SK-N-MC (cell line): ENCODE measurements at places on chromosomes 2 and 18.

DNA sequence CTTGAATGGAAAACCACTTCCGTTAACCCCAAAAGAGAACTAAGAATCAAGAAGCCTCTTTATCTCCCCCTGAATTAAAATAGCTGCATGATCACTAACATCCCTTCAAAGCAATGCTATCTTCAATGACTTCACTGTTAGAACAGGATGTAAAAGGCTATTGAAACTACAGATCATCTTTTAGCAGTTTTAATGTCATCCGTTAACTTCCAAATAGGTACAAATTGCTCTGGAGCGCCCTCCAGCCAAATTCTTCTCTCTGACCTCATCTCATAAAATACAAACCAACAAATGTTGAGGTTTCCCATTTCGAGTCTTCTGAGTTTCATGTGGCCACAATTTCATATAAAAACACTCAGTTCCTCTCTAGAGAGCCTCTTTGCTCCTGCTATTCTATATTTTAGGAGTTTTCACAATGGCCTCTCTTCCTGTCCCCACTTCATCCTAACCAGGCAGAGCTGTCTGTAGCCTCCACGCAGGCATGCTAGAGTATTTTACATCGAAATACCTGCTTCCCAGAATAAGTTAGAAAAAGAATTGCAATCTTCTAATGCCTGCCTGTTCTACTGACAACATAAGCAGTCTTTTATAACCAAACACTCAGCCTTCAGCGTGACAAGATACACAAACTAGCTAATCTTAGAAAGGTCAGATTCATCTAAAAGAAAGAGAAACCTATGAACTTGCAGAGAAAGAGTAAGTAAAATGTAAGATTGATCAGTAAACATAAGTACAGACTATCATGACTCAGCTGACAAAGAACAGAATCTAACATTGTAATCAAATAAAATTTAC, 37.9 kb downstream of the B4GALT6 start:
- no peak for DNase-seq

DNA sequence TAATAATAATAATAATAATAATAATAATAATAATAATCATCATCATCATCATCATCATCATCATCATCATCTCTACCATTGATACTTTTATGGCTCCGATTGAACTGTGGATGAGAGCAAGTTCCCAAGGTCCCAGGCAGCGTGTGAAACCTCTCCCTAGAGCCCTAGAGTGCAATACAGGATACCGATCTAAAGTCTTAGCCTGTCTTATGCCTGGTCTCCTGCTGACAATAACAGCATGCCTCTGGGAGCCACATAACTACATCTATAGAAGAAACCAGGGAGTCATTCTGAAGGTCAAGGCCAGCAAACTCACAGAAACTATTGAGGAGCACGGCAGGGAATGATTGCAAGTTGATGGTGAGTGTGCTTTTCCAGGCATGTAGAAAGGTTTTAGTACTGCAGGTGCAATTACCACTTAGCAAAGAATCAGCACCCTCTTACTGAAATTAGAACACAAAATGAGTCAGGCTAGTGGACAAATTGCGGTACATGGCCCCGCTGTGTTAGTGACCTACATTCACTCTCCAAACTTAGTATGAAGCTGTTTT, 457.2 kb upstream of the CDH20 start:
- no peak for DNase-seq

GRCh38 chr2:25651782-25652455, 21.5 kb downstream of the DTNB start:
- no peak for DNase-seq

DNA sequence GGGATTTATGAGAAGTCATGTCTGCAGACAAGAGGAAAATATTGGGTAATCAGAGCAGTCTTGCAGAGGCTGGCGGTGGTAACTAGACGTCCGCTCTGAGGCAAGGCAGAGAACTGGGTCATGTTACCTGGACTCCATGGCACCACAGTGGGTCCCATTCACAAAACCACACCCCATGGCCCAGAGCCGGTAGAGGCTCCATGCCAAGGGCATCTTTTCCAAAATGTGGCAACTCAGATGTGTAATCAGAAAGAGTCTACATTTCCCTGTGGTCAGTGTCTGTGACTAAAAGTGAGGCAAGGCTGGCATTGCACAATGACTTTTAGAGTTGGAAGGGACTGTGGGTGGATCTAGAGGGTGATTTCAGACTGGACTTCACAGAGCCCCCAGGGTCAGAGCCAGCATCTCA, 113.1 kb downstream of the MREG start:
- DNase-seq = no peak

- no peak for DNase-seq
Observed at GRCh38 chr2:140747665-140748064, 1383.2 kb downstream of the LRP1B start.

DNA sequence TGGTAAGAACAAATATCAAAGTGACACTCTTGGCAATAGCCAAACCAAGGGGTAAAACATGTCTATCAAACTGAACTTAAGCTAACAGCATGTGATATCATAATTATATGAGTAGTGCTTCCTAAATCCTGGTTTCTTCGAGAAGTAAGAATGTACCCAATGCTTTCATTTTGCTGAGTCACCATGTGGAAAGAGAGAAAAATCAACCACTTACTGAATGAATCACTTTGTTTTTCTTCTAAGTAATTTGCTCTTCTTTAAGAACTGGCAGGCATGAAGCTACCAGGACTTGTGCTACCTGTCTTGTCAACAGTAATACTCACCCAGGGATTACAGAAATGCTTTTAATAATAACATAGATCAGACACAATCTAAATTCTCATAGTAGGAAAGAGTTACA, 19.0 kb upstream of the DUSP19 start:
- DNase-seq = no peak

GRCh38 chr2:109513749-109514588, 99.8 kb downstream of the SEPTIN10 start:
- no peak for DNase-seq

DNA sequence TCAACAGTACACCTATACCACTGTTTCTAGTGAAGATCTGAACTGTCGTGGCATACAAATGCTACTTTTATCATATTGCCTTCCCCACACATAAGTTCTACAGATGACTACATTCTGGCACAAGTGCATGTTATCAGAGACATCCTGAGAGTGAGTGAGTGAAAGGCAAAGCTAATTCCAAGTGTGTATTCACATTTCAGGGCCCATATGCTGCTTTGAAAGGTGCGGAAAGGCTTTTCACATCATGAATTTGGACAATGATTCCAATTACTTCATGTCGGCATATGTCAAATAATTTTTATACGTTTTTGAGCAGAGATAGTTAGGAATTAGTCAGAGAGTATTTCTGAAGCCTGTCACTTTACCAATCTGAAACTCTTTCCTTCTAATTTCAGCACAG, 101.7 kb downstream of the GAREM1 start:
- no peak for DNase-seq

GRCh38 chr2:113720167-113720566, 36.3 kb downstream of the SLC35F5 start:
- no peak for DNase-seq

GRCh38 chr2:10772201-10772867, 40.3 kb downstream of the PDIA6 start:
- no peak for DNase-seq

- no peak for DNase-seq
Observed at GRCh38 chr2:166413255-166413654, 37.5 kb upstream of the SCN9A start.

DNA sequence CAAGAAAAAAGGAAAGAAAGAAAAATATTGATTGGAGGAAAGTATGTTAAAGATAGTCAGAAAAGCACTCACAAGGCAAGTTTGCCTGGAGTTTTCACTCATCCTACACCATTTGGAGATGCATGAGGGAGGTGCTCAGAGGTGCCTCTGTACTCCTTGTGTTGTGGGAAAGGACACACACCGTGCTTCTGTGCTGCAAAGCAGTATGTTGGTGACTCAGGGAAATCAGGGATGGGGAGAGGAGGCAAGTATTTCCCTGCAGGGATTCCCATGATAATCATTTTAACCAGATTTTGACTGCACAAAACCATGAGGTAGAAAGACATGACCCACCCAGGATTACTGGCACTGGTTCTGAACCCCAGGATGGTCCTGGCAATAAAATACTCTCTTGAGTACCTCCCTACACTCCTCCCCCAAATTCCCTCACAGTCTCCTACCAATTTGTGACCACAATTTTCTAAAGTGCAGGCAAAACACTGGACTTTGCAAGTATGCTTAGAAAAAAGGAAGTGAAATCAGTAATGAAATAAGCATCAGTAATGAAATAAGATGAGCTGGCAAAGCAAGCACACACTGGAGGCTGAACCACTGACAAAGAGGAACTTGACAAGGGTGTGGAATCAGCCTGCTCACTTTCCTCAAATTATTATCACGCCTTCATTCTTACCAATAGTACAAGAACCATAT, 155.5 kb upstream of the ACVR2A start:
- DNase-seq = no peak

- no peak for DNase-seq
Observed at GRCh38 chr2:105796131-105796638, 51.5 kb downstream of the NCK2 start.

- DNase-seq = no peak
Observed at GRCh38 chr2:65300134-65300760, 72.6 kb downstream of the ACTR2 start.

DNA sequence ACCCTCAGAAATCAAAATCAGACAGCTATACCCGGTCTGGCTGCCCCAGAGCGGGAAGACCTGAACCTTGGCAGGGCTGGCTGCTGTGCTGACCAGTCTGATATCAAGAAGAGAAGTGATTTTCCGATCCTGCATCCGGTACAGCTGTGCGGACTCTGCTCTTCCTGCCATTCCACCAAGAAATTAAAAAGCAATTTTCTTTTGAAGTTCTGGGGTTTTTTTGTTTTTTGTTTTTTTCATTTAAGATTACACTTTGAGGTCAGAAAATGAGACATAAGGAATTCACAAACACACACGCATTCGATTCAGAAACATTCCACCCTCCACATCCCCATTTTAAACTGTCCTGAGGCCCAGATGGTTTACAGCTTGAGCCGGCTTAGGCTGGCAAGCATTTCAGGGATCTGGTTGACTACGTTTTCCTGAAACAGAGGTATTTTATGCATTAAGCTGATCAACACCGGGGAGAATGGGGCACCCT, 156.5 kb downstream of the COL6A3 start:
- no peak for DNase-seq

GRCh38 chr18:41145516-41145915, 809.5 kb upstream of the PIK3C3 start:
- DNase-seq = no peak

DNA sequence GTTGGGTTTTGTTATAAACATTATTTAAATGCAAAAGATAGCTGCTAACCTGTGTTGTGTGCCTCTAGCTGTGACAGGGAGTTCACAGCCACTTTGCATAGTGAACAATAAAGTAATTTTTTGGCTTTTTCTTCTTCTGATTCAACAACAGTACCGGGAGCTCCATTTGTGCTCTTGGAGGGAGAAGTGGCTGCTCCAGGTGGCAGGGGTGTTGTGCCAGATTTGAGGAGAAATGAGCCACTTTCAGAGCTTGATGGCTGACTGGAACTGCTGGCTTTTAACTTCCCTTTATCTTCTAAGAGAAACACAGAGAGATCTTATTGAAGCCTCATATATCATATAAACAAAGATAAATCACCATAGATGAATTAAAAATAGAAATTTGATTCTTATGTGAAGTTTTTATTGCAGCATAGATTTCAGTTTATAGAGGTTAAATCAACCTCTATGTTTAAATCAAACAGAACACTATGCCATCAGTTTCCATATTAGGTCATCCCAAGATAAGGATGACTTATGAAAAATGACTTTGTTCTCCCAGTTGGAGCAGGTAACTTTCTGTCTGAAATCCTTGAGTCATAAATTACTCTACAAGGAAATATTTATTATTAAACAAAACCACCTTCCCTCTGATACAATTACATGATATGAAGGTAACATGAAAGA, 182.0 kb upstream of the SESTD1 start:
- no peak for DNase-seq

DNA sequence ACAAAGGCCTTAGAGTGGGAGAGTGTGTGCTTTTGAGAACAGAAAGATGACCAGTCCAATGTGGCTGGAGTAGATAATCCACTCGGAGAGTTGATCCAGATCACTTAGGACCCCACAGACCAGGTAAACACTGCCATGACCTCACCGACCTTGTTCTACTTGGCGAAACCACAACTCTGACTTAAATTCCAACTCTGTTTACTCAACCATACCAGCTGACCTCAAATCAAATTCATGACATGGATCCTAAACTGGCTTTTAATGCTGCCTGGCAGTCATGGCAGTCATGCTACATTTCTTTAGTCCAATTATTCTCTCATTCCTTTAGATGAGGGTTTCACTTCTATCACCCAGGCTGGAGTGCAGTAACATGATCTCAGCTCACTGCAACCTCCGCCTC, 347.1 kb upstream of the FAM98A start:
- DNase-seq = no peak

DNA sequence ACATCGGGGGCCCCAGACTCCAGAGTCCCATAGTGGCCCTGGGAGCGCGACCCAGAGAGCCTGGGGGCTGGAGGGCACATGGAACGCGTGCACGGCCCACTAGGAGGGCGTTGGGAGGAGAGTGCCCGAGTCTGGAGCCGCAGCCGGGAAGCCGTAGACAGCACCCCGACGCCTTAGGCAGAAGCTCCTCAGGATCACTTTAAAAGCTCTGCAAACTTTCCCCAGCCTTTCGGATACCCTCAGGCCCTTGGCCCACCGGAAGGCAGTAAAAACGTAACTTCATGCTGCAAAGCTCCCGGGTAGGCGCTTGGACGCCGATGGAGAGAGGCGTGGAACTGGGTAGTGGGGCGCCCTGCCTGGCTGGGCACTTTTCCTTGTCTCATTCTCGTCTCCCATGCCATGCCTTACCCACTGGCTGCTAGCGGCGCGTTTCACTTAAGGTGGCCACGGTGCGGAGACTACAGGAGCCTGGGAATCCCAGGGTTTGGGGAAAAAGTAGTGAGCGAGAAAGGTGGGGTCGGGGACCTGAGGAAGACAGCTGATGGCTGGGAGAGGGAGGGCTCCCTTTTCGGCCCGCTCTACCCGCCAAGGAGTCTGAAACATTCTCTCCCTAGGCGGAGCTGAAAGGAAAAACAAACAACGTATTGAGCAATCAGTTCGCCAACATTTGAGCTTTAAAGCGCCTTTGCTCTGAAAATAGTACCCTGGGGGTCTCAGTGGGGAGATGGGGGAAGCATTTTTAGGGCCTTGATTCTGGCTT, 141.8 kb downstream of the MEIS1 start:
- no peak for DNase-seq

GRCh38 chr2:174334781-174335251, at the start of gene SP9:
Gene SP9 (plus strand): TSS chr2:174334954. CDS start chr2:174335093, 139 bp downstream.
- DNase-seq = no peak

DNA sequence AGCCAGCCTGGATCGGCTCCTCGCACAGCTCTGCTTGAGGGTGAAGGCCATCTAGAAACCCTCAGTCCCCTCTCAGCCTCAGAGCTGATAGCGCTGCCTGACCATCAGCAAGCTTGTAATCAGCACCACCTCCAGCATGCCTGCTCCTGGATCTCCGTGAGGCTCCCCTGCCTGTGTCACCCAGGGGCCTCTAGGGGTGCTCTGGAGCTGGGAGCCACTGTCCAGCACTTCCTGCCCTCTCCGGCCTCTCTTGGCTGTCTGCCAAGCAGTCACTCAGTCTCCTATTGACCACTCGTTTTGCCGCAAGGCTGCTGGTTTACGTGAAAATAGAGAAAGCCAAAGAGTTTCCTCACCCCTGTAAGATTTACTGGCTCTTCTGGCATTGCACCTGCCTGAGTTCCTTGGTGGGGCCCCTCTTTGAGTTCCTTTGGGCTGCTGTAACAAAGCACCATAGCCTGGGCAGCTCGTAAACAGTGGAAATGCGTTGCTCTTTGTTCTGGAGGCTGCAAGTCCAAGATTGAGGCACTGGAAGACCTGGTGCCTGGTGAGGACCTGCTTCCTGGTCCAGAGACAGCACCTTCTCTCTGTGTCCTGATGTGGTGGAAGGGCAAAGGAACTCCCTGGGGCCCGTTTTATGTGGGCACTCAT, 17.9 kb downstream of the CAPN10 start:
- DNase-seq = no peak

- no peak for DNase-seq
Observed at GRCh38 chr2:174632841-174633622, 35.4 kb upstream of the WIPF1 start.
